ENCODE measurements at places on chromosomes 7 and 10.

DNA sequence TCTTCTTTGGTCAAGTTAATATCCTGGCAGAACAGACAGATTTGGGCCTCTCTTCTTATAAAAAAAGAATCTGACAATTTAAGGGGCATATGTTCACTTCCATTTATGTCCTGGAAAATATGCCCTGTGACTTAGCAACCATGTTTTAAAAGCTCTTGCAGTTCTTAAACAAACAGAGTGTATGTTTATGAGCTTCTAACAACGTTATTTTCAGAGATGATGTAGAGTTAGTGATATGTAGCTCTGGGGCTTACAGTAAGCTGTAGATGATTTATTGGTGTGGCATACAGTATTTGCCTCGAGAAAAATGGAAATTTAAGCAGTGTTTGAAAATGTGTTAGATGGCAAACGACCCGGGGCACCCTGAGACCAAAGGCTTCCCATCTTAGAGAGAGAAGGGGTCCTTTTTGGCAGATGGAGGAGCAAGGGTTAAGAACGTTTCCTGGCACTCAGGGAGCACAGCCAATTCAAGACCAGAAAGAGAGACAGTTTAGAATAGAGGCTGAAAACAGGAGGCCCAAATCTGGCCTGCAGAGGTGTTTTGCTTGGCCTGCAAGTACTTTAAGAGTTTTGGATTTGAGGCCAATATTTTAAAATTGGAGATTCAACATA is 397.5 kb downstream of the KCNMA1 start:
- no peak for DNase-seq

DNA sequence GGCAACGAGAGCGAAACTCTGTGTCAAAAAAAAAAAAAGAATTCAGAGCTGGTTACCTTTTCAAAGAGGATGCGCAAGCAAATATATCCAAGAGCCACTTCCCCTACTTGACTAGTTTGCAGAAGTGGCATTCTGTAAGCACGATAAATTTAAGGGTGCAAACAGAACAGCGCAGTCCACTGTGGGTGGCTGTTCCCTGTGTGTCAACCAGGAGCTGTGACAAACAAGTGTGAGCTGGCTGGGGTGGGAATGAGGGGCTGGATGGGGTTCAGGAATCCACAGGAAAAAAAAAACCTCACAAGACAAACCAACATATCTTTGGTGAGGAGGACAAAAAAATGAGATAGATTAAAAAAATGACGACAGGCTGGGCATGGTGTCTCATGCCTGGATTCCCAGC is 15.9 kb downstream of the GUSB start:
- DNase-seq: no peak

- no peak for DNase-seq
These were observed 38.2 kb downstream of the PAPOLB start for GRCh38 chr7:4823441-4824119.

GRCh38 chr7:54260941-54261371 is 281.2 kb upstream of the VSTM2A start:
- DNase-seq: no peak

DNA sequence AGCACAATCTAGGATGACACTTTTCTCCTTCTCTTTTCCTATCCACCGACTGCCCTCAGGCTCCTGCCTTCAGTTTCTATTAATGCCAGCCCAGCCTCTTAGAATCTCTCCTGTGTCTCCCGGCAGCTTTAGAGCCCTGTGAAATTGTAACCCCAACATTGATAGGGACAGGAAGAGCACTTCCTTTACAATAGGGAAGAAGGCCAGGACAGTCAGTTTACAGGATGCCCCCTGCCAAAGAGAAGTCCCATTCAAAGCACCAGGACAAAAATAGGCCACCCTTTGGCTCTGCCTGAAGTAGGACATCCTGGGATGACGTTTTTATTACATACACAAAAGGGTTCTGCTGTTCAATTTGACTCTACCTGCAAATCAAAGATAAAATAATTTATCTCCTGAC is 64.7 kb upstream of the ANK3 start:
- no peak for DNase-seq

- DNase-seq: no peak
These were observed 275.7 kb downstream of the CELF2 start for GRCh38 chr10:11293332-11293731.

DNA sequence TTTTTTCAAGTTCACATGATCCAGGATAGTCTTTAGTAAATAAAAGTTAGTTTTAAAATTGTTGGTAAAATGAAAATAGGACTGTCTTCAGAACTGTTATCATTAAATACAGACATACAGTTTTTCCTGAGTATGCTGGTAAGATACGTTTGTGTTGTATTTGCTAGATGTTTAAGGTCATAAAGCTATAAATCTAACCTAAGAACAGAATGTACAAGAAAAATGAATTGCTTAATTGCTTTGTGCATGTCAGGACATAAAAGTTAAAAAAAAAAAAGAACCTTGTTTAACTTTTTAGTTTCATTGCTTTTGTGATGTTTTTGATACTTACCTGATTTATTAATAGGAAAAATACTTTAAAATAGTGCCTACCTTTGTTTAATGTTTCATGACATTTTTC is 29.2 kb upstream of the CLDN4 start:
- DNase-seq: no peak

- no peak for DNase-seq
These were observed 22.9 kb downstream of the ATP6V1F start for GRCh38 chr7:128885370-128886187.

GRCh38 chr10:128540781-128541761 is 414.8 kb upstream of the MKI67 start:
- no peak for DNase-seq

GRCh38 chr7:46524350-46524749 is 603.3 kb upstream of the IGFBP3 start:
- peak; percentile 22 for DNase-seq

GRCh38 chr7:17530244-17530643 is 231.8 kb downstream of the AHR start:
- no peak for DNase-seq

DNA sequence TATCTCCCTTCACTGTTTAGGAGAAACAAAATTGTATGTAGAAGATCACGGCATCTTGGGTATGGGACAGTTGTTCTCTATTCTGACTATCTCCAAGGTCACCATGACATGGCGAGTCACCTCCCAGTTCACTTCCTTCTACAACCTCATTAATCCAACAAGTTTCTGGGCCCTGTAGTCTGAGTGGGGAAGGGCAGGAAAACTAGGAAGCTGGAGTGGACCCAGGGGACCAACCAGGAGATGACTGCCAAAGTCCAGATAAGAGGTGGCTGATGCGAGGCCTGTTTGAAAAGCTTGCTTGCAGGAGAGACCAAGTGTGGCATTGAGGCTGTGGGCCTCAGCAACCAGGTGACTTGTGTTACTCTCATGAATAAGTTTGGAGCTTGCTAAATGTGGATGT is 584.9 kb downstream of the TNS3 start:
- no peak for DNase-seq

- no peak for DNase-seq
These were observed 1.6 kb upstream of the ORAI2 start for GRCh38 chr7:102431617-102432298.

DNA sequence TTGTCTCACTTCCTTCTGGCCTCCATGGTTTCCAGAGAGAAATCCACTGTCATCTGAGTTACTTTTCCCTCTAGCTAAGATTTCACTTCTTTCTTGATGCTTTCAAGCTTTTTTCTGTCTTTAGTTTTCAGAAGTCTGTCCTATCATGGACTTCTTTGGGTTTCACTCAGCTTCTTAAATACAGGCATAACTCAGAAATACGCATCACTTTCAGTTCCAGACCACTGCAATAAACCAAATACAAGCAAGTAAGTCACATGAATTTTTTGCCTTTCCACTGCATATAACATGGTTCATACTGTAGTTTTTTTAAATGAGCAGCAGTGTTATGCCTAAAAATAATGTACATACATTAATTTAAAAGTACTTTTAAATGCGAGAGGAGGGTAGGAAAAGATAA is 48.7 kb downstream of the STK17A start:
- DNase-seq: no peak

DNA sequence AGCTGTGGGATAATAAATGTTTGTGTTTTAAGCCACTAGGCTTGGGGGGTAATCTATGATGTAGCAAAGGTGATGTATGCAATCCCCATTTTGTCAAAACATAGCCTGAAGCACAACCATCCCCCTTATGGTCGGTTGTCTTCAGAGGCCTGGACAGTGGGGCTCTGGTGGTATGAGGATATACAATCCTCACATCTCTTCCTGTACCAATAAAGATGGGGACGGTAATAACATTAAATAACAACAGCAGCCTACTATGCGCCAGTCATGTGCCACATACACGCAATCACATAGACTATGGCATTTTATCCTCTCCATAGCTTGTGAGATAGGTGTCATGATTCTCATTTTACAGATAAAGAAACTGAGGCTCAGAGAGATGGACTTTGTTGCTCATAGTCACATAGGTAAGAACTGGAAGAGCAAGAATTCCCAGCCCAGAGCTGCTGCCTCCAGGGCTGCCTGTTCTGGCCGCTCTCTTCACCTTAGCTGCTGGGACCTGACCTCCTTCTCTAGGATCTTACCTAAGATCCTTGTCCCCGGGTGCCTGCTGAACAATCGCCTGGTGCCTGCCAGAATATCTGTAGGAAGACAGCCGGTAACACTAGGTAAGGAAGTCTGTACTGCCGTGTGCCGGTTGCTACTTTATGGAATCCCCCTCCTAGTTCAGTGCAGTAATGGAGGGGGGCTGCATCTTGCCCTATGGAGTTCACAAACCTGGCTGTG is 108.6 kb downstream of the ARHGAP22 start:
- no peak for DNase-seq

DNA sequence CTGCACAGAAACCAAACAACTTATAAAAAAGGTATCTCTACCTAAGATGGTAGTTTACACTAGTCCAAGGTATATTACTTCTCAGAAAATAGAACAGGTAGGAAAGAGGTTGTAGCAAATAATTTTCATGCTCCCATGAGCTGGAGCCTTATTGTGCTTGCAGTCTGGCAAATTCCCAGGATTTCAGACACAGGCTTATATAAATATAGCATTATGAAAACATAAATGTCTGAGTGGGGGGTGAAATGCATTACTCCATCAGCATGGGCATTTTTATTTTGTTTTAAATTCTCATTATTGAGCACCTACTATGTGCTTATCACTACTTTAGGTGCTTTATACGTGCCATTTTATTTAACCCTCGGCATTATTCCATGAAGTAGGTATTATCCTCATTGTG is 83.0 kb upstream of the PHYHIPL start:
- no peak for DNase-seq

DNA sequence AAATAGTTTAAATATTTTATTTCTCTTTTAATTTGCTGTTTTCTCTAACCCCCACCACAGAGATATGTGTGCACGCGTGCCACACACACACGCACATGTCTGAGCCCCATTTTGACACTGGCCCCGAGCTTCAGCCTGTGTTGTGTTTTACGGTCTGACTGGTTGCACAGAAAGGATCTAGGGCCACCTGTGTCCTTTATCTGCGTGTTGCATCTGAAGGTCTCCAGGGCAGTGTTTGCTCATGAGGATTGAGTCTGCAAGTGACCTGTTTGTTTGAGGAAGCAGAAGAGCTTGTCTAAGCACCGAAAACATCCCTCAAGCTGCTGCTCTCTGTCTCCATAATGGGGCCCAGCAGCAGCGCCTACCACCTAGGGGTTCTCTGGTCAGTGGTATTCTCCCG is 266.4 kb upstream of the LYZL1 start:
- DNase-seq: no peak

DNA sequence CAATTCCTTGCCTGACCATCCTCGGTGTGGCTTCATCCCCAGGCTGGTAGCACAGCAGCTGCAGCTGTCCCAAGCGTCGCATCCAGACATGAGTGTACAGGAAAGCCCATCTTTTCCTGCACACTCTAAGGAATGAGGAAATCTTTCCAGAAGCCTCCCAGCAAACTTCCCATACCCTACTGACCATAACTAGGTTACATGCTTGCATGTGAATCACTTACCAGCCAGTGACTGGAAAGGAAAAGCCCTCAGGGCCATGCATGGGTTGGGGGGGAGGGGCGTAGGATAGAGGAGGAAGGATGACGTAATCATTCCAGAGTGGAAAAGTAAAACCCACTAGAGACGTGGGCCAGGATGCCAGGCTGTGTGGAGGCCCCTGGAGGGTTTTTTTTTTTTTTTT is 18.9 kb upstream of the ZNF212 start:
- no peak for DNase-seq

DNA sequence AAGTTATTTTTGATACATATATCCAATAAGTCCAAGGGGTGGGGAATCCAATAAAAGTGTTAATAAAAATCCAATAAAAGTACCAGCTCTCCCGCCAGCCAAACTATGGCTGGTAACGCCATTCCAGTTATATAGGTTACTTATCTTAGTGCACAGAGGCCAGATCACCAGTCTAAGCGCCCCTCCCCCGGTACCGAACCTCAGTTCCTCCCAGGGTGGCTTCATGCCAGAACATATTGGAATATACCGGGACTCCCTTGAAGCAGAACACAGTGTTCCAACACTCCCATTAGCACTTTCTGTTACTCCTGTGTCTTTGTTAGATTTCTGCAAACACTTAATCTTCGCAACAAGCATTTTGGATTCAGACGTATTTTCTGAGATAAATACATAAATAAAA is 7.5 kb downstream of the FBH1 start:
- no peak for DNase-seq

GRCh38 chr7:143514995-143515735 is 37.5 kb downstream of the TAS2R41 start:
- DNase-seq: no peak

- DNase-seq: no peak
These were observed 41.4 kb downstream of the NUDCD3 start for GRCh38 chr7:44448922-44449583.

DNA sequence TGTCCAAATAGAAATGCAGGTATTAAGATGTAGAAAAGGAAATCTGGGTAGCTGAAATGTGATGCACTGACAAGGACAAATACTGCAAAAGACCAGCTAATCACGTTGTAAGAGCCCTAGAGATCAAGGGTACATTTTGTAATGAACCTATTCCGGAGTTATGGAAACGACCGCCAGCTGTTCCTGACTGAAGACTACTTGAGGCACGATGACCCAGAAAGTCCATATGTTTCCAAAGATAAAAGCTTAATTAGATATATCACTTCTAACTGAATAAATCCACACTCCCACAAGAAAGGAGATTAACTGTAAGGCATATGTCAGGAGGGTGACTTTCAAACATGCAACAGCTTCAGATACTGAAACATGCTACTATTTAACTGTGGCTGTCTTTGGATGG is 253.5 kb downstream of the NSUN6 start:
- DNase-seq: no peak

- no peak for DNase-seq
These were observed 436.1 kb downstream of the TYW1 start for GRCh38 chr7:67432536-67433234.

DNA sequence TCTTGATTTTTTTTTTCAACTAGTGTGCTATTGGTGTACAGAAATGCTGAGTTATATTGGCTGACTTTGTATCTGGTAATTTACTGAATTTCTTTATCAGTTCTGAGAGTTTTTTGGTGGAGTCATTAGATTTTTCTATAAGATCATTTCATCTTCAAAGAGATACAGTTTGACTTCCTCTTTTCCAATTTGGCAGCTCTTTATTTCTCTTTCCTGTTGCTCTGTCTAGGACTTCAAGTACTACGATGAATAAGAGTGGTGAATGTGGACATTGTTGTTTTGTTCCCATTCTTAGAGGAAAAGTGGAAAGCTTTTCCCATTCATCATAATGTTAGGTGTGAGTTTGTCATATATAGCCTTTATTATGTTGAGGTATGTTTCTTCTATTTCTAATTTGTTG is 50.2 kb downstream of the LOXL4 start:
- no peak for DNase-seq

Data from GM04503 (cell line).